ENCODE measurements at places on chromosomes 12 and 14.

GRCh38 chr12:90401185-90401584 is 553.8 kb downstream of the CCER1 start:
- DNase-seq = no peak

- no peak for DNase-seq
Observed at GRCh38 chr12:32229971-32230612, 123.4 kb downstream of the BICD1 start.

GRCh38 chr12:24709216-24709615 is 239.7 kb downstream of the BCAT1 start:
- DNase-seq = no peak

GRCh38 chr12:31477687-31478086 is 113.2 kb downstream of the DENND5B start:
- DNase-seq = no peak

DNA sequence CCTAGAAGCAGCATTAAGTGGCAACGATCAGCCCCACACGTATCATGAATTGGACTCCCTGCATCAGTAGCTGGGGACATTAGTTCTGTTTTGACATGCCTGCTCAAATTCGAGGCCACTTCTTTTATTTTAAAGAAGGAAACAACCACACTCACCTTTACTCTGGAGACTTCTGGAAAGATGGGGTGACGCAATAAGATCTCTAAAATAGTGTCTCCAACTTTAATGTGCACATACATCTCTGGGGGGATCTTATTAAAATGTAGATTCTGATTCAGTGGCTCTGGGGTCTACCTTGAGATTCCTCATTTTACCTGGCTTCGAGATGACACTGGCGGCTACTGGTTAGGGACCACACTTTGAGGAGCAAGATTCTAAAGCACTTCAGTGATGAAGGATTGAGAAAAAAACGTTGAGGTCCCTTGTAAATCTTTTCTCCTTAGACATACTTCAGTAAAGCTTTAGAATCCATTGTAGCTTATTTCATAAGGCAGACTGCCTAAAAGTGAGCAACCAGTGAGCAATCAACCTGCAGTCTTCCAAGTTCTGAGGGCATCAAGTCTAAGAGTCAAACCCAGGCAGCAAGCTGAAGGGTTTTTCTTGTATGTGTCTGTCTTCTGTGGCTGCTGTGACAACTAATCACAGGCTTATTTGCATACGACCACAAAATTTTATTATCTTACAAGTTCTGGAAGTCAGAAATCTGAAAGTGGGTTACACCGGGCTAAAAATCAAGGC is 718.6 kb upstream of the TBX3 start:
- no peak for DNase-seq

DNA sequence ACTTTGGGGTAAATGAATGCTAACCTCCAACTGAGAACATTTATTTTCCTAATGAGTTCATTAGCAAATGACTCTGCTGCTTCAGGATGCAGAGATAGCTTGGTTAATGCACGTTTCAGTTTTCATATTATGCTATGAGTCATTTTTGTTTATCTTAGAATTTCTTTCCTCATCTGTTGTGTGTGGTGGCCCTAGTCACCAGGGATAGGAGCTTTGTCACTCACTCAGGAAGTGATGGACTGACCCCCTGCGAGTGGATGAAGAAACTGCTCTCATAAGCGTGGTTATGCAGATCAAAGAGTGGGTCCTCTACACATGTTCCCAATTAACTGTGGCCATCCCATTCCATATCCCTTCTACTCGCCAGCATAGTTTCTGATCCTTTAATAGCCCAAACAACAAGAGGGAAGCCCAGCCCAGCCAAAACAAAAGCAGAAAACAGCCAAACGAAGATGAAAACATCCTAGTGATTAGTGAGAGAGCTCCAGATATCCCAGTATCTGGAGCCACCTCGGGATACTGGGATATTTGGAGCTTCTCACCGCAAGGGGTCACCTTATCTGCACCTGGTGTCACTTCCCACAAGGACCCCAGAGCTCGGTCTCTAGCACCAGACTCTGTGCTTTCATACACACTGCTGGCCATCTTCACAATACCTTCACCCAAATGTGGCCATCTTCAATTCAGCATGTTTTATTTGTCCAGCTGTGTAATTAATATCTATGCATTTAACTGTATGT is 8.6 kb downstream of the TC2N start:
- DNase-seq = no peak

DNA sequence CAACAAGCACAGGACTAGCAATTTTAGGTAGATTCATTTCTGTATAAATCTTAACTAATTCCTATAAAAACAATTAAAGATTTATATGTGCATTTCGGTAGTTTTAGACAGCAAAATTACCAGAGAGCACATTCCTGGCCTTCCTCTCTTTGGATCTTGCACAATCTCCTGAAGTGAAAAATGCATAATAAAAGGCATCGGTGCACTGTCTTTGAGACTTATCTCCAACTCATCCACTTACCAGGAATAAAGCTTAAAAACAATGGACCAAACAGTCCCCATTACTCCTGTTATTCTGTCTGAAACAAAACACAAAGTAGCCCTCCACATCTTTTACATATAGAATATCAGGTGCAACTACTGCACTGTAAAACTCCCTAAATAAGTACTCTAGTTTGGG is 69.3 kb downstream of the HECTD1 start:
- no peak for DNase-seq

DNA sequence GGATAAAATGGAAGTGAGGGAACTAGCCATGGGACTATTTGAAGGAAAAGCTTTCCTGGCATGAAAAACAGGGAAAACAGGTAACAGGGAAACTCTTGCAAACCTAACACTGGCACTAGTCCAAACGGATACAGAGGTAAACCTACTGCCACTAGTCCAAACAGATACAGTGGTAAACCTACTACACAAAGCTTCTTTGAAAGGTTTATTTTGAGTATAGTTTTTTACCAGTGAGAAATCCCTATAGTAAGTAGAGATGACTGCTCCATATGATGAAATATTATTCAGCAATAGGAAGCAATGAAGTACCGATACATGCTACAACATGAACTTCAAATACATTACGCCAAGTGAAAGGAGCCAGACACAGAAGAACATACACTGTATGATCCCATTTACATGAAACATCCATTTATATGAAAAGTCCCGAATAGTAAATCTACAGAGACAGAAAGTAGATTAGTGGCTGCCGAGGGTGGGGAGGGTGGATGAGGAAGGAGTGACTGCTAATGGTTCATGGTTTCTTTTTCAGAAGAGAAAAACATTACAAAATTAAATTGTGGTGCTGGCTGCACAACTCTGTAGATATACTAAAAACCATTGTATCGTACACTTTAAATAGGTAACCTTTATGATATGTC is 25.5 kb downstream of the SPTLC2 start:
- no peak for DNase-seq
